ENCODE measurements at places on chromosomes 12 and 14.
A peak's percentile ranks its signal among the peaks of the same experiment; 100 is the strongest.

DNA sequence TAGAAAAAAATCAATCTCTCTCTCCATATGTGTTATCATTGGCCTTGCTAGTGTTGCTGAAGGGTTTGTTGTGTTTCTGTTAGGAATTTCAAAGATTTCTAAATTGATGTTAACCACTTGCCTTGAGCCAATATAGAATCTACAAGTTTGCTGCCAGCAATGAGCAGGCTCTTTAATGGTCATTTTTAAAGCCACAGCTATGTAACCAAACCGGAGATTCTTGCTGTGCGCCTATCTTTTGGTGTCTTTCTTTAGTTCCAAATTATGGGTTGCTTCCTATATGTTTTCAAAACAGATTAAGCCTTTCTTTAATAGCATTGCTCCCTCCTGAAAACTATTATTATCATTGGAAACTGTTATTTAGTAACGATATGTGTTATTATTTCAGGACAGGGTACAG, 545.7 kb downstream of the DIO2 start:
- DNase-seq: no peak

DNA sequence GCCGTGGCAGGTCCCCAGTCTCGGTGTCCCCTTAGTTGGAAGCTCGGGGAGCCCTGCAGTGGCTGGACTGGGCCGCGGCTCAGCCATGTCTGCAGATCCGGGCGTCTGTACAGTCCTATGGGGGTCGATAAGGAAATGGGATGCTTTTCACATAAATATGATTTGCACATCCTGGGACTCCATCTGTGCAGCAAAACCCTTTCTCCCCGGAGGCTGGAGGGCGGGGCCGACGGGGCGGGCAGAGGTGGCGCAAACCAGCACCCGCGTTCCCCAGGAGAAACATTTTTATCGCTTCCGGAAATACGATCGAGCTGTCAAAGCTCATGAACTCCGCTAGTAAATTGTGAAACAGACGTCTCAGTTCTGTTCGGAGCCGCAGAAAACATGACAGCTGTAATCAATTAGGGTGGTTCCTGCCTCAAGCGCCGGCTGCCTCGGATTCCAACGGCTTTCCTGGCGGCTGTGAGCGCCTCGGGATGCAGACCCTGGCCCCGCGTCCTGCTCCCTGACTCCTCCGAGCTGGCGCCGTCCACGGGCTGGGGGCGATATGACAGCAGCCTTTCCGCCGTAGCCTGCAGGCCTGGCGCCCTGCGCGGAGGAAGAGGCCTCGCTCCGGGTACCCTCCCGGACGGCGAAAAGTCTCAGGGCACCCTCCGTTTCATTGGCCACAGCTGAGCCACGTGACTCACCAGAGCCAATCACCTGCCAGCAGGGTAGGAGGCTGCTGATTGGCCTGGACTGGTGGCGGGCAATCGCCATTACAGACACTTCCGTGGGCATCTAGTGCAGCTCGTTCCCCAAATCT, 23.0 kb downstream of the DIO3 start:
- DNase-seq: no peak

DNA sequence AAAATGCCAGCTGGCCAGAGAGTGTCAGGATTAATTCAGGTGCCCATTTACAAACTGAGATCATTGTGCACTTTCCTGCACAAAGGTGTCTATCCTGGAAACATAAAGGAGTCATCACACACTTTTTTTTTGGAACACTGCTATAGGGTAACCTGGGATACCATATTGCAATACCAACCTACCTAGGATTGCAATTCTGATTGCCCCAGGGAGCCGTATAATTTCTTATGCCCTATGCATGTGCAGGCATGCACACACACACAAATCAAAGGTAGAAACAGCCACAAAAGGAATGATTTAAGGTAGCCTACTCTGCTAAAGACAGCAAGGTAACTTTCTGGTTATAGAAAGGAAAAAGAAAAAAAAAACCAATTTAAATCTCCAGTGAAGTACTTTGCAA, 285.3 kb upstream of the KITLG start:
- no peak for DNase-seq

DNA sequence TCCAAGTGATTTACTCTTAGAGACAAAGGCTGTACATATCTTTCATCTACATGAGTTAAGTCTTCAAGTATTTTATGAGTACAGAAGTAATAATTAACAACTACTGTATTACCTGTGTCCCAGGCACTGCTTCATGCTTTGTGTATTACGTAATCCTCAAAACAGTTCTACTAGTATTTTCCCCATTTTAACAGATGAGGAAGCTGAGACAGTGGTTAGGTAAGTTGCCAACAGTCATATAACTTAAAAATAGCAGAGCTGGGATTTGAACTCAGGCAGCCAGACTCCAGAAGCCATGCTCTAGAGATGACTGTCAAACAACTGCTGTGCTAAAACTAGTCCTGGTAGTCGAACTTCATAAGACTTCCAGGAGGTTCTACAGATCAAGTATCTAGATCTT, 10.7 kb downstream of the TRMT5 start:
- no peak for DNase-seq

GRCh38 chr14:102028733-102029132, 58.1 kb downstream of the HSP90AA1 start:
- DNase-seq: peak; percentile 77

DNA sequence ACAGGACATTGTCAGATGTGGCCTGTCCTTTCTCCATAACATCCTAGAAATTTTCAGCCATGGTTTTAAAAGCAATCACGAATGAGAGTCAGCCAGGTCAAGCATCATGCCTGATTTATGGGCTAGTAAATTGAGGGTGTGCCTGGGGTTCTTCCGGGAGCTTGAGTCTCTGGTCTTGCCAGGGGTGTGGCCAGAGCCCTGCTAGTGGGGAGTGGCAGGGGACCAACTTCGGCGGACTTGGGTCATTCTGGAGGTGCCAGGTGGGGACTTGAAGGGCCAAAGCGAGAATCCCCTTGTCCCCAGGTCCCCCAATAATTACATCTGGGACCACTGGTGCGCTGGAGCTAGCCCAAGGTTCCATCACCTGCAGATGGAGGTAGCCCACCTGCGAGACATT, 5.7 kb downstream of the OTUB2 start:
- no peak for DNase-seq

GRCh38 chr14:61559641-61560201, 135.6 kb upstream of the HIF1A start:
- no peak for DNase-seq

DNA sequence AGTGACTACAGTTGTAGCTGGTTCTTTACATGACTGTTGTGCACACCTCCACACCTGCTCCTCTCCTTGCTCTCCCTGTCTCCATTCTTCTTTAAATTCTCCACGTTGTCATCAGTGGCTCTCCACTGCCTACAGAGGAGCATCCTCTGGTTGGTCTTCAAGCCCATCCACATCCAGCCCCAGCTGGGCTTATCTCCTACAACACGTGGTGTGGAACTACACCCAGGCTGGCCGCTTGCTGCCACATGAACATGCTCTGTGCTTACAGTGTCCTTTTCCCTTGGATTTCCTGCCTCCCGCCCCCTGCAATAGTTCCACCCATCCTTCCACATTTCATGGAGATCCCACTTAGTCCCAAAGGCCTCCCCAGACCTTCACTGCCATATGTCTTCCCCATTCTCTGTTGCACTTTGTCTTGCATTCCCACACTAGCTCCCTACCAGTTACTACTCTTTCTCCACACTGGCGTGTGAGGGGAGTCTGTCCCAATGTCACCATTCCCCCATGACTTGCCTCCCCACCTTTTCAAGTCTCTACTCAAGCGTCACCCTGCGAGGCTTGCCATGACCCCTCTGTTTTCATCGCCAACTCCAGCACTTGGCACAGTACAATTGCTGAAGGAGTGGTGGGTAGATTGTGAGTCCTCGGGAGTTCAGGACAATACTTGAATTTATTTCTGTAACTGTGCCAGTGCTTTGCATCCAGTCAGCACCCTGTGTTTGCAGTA, 9.8 kb upstream of the MCRS1 start:
- no peak for DNase-seq

DNA sequence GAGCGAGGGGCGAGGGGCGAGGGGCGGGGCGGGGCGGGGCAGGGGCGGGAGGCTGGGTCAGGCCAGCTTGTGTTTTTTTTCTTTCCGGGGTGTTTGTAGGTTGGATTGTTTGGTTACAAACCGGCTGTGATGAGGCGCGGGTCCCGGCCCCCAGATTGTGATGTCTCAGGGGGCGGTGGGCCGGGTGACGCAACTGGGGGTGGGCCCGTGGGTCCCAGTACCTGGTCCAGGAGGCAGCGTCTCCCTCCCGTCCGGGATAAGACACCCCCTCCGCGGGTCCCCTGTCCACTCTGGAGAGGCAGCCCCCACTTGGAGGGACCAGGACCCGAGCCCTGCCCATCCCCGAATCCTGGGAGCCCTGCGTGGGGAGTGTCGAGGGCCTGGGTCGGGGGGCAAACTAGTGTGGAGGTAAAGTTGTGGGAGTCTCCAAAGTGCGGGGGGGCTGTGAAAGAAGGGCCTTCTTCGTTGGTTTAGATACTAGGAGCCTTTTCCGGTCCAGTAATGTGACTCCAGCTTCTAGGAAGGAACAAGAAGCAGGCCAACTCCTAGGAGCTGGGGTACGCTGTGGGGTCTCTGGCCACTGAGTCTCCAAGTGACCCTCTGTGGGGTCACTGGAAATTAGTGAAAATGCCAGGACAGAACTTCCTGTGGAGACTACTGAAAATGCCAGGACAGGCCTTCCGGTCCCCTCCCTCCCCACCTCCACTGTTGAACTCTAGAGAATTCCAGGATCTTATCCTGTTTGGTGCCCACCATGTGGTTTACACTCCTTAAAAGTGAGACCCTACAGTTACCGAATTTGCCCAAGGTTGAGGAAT, 579 bp upstream of the CLMN start:
- DNase-seq: no peak

- no peak for DNase-seq
Measured at GRCh38 chr12:53714004-53714403, 13.2 kb downstream of the CALCOCO1 start.

- no peak for DNase-seq
Measured at GRCh38 chr12:23831739-23832138, 117.7 kb downstream of the SOX5 start.

DNA sequence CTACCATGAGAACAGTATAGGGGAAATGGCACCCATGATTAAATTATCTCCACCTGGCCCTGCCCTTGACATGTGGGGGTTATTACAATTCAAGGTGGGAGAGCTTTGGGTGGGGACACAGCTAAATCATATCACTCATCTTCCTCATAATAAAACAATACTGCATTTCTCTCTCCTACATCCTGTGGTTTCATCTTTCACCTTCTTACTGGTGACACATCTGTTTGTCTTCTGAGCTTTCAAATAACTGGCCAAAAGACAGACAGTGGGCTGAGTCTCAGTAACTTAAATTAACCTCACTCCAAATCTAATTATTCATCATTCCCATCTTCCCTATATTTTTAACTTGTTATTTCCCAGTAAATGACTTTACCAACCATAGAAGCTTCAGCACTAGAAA, 729.7 kb upstream of the USP15 start:
- DNase-seq: no peak

GRCh38 chr14:58082491-58083098, 69.4 kb downstream of the ARMH4 start:
- DNase-seq: peak; percentile 89

- no peak for DNase-seq
Measured at GRCh38 chr12:127239781-127240180, 1027.2 kb upstream of the TMEM132C start.

DNA sequence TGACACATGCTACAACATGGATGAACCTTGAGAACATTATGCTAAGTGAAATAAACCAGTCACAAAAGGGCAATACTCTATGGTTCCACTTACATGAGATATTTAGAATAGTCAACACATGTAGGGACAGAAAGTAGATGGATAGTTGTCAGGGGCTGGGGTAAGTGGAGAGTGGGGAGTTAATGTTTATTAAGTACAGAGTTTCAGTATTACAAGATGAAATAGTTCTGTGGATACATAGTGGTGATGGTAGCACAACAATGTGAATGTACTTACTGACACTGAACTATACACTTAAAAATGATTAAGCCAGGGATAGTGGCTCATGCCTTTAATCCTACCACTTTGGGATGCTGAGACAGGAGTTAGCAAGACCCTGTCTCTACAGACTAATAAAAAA, 8.7 kb downstream of the NUP107 start:
- no peak for DNase-seq

DNA sequence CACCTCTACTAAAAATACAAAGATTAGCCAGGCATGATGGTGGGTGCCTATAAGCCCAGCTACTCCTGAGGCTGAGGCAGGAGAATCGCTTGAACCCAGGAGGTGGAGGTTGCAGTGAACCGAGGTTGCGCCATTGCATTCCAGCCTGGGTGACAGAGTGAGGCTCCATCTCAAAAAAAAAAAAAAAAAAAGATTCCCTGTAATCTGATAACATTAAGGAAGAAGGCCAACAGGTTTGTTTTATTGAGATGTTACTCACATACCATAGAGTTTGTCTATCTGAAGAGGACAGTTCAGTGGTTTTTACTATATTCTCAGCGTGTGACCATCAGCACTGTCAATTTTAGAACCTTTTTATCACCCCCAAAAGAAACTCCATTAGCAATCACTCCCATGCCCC, 37.5 kb downstream of the TSPAN9 start:
- no peak for DNase-seq

DNA sequence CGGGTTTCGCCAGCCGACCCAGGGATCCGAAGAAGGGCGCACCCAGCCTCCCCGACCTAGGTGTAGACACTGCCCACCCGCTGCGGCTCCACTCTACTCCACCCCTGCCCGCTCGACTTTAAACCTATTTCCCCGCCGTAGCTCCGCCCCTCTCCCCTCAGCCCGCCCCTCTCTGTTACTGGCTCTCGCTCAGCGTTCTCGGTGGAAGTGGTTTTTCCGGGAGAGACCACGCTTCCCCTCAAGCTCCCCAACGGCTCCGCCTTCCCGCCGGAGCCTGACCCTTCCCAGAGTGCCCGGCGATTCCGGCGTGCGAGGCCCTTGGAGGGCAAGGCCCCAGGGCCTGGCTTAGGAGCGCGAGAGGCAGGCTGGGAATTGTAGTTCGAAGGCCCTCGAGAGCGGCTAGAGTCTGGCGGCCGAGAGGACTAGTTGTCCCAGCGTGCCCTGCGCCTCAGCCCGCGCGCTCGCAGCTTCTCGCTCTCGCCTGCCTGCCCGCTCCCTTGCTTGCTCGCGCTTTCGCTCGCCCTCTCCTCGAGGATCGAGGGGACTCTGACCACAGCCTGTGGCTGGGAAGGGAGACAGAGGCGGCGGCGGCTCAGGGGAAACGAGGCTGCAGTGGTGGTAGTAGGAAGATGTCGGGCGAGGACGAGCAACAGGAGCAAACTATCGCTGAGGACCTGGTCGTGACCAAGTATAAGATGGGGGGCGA, at the start of gene PA2G4:
Gene PA2G4 (plus strand): TSS at position 451 of the 706 bp plus-strand sequence. CDS start 179 bp downstream, at position 630.
- DNase-seq: peak; percentile 98

- no peak for DNase-seq
Measured at GRCh38 chr14:53408175-53408879, 255.2 kb upstream of the DDHD1 start.

Data from IMR-90 (cell line).